ENCODE measurements at places on chromosomes 12 and 14. TPM values are rescaled to one million over a fixed set of nuclear protein-coding genes. Genes with fewer than 3 reads are reported as not detected.

The NR4A1 gene
- 1.1 TPM for total RNA-seq

The FSCB gene
- not detected for total RNA-seq

The UNC119B gene
- total RNA-seq = 26.1 TPM

The MYH6 gene
- not detected for total RNA-seq

The CD27 gene
- total RNA-seq = not detected
